ENCODE measurements at places on chromosomes 1 and 21.

- no peak for DNase-seq
Measured at GRCh38 chr1:4784761-4785160, 130.4 kb downstream of the AJAP1 start.

DNA sequence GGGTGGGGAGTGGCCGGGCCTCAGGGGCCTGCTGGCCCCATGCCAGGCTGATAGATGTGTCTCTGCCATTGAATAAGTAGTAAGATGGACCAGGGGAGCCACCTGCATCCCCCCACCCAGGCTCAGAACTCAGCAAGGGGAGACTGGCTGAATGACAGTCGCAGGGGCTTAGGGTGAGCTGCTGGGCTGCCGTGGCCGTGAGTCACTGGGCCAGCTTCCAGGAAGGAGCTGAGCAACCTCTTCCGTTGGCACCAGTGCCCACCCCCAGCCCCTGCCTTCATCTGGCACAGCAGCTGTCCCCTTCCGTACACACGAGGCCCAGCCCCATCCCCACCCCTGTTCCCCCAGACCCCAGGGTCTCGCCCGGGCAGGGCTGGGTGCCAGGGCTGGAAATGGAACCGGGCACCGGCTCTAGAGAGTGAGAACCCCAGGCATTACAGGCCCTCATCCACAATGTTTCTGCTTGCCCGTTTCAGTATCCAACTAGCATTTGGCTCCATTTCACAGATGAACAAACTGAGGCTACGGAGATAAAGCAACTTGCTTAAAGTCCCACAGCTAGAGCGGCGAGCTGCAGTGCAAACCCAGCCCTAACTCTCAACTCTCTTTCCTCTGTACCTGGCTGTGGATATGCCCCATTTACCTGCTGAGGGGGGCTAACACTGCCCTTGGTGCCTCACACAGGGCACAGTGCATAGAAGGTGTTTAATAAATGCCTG is 10.2 kb downstream of the WNT4 start:
- no peak for DNase-seq

- no peak for DNase-seq
Measured at GRCh38 chr1:171794085-171794484, 12.6 kb downstream of the METTL13 start.

- no peak for DNase-seq
Measured at GRCh38 chr1:192587386-192588266, 12.1 kb downstream of the RGS1 start.

- peak; percentile 54 for DNase-seq
Measured at GRCh38 chr1:89454845-89455521, 69.6 kb upstream of the LRRC8B start.

DNA sequence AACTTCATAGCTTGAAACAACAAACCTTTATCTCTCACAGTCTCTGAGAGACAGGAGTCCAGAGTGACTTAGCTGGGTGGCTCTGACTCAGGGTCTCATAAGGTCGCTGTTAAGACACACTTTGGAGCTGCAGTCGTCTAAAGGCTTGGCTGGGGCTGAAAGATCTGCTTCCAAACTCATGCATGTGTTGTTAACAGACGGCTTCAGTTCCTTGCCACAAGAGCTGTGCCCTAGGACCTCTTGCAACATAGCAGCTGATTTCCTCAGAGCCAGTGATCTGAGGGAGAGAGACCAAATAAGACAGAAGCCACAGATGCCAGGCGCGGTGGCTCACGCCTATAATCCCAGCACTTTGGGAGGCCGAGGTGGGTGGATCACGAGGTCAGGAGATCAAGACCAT is 176.8 kb downstream of the DISC1 start:
- DNase-seq = no peak

- DNase-seq = no peak
Measured at GRCh38 chr1:21295002-21295401, 4.7 kb upstream of the ECE1 start.

GRCh38 chr1:195278644-195279043 is 1329.6 kb downstream of the KCNT2 start:
- no peak for DNase-seq

GRCh38 chr21:46165098-46165497 is 9.7 kb upstream of the FTCD start:
- no peak for DNase-seq
